ENCODE measurements at places on chromosomes 4 and X.

GRCh38 chr4:140704392-140704960 lies 51.7 kb downstream of the TBC1D9 start:
- no peak for DNase-seq

DNA sequence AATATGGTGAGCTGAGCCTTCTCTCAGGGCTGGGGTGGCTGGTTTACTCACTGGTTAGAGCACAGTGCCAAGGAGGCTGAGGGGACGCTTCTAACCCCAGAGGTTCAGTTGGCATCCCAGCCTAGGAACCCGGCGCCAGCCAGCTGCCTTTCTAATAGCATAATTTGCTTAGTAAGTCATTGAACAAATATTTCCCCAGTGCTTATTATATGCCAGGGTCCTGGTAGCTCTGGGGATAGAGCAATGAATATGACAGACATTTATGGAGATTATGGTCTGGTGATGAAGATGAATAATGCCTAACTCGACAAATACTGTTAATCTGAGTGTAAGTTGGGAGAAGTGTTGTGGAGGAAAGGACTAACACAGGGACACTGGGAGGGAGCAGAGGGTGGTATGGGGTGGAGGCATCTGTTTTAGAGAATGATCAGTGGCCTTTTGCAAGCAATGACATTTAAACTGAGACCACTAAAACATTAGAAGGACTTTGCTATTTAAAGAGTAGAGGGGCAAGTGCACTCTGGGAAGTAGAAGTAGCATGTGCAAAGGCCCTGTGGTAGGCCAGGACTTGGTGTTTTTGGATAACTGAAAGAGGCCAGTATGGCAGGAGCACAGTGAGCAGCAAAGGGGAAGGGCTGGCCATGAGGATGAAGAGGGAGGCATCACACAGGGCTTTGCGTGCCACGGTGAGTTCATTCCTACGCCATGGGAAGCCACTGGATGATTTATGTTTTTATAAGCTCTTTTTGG lies 71.9 kb downstream of the ATG4A start:
- DNase-seq: no peak

- no peak for DNase-seq
Measured at GRCh38 chrX:70922774-70923473, 8.0 kb downstream of the SLC7A3 start.

GRCh38 chr4:156638925-156639605 lies 332.5 kb downstream of the PDGFC start:
- DNase-seq: no peak

DNA sequence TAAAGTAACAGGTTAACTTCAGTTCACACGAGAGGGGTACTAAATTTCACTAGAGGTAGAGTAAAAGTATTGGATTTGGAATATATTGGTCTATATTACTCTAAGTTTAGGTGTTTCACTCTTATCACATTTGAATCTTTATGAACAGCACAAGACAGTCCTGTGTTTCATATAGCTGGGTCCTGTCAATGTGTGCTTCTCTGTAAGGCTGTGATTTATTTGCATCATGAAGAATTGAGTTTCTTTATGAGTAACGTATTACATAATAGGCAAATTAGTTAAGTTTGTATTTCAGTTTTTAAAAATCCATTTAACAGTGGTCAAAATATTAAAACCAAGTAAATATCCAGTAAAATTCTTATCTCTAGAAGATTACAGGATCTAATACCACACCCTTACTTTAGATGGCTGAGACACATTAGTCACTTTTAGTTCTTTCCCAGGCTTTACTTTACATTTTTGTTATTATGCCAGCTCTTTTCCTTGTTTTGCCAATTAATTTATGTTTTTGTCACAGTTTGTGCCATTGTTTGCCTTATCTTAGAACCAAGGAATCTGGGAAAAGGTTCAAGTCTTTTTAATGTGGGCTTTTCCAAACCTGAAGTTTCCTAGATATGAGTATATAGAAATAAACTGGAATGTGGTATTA lies 32.1 kb downstream of the NUDT6 start:
- DNase-seq: no peak

DNA sequence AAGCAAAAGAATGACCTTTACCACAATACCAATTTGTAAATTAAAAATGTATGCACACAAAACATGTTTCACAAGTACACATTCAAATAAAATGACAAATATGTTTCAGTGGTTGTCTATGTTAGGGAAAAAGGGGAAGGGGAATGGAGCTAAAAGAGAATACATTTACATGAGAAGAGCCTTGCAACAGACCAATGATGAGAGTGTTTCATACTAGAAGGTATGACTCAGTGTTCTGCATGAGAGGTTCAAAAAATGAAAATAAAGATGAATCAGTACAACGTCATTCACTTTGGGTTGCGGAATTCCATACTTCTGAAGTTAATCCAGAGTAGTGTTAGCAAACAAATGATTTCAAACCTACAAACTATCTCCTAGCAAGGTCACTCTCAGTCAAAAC lies 51.7 kb downstream of the RPGR start:
- no peak for DNase-seq

DNA sequence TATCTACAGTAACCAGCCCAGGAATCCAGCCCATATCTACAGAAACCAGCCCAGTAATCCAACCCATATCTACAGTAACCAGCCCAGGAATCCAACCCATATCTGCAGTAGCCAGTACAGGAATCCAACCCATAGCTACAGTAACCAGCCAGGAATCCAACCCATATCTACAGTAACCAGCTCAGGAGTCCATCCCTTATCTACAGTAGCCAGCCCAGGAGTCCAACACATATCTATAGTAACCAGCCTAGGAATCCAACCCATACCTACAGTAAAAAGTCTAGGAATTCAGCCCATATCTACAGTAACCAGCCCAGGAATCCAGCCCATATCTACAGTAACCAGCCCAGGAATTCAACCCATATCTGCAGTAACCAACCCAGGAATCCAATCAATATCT lies 445.0 kb upstream of the BOD1L1 start:
- no peak for DNase-seq

GRCh38 chrX:153970357-153971123 lies 1.1 kb downstream of the HCFC1 start:
- DNase-seq: peak; percentile 40

GRCh38 chr4:169259271-169259670 lies 11.5 kb downstream of the SH3RF1 start:
- no peak for DNase-seq

DNA sequence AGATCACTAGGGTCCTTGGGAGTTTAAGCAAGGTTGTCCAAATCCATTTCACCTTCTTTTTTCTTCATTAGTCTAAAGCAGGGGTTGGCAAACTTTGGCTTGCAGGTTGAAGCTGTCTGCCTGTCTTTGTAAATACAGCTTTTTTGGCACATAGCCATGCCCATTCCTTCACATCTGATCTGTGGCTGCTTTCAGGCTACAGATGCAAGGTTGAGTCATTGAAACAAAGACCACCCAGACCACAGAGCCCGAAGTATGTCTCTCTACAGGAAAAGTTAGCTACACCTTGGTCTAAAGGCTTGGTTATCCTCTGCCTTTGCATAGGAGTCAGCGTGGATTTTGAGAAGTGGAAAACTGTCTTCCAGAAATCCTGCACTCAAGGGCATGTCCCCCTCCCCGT lies 238.1 kb upstream of the STS start:
- no peak for DNase-seq

DNA sequence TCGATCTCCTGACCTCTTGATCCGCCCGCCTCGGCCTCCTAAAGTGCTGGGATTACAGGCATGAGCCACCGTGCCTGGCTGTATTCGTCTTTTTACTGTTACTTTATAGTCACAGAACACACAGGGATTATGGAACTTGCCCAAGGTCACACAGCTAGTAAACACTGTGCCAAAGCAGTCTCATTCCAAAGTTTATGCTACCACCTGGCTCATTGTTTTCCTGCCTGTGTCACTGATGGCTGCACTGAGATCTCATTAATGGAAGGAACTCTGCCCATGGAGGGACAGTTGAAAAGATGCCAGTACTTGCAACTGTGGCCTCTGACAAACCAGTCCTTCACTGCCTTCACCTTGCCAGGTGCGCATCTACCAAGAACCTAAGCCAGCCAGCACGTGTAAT lies 517.7 kb downstream of the BCOR start:
- no peak for DNase-seq

DNA sequence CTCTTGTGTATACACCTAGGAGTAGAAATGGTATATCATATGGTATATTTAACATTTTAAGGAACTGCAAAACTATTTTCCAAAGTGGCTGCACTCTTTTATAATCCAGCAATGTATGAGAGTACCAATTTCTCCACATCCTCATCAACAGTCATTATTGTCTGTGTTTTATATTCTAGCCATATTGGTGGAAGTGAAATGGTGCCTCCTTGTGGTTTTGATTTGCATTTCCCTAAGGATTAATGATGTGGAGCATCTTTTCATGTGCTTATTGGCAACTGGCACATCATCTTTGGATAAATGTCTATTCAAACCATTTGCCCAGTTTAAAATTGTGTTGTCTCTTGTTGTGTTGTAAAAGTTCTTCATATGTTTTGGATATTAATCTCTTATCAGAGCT lies 9.6 kb downstream of the BMP15 start:
- DNase-seq: no peak

DNA sequence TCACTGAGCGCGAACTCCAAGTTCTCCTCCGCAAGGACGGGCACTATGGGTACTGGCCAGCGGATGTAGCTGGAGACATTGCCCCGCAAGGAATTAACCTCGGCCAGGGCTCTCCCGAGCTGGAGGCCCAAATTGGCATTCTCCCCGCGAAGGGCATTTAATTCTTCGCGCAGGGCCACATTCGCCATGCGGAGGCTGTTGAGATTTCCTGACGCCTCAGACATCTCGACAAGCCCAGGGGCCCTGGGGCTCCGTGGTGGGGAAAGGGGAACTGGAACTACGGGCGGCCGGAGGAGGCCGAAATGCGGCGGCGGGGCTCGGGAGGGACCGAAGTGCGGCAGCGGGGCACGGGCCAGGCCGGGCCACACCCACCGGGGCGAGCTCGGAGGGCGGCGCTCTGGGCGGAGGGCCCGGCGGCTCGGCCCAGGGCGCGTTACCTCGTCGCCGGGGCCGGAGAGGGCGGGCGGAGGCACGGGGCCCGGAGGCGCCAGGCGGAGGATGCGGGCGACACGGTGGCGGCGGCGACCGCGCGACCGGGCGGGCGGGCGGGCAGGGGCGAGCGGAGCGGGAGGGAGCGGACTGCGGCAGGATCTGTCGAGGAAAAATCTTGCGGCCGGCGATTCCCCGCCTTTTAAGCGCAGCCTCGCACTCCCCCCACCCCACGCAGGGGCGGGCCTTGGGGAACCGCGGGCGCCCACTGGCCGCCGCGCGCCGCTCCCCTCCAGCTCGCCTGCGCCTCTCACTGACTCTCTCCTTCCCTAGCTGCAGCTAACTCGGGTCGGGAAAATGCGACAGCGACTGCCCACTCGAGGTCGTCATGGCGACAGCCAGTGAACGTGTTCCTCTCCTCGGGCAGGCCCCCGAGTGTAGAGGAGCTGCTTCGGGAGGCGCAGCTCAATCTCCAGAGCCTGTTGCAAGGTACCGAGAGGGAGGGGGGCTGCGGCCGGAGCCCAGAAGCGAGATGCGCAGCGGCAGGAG lies at the start of gene RTL5:
Gene RTL5, minus strand, starts transcription at position 599 of the 978 bp plus-strand sequence.
- DNase-seq: peak; percentile 52

DNA sequence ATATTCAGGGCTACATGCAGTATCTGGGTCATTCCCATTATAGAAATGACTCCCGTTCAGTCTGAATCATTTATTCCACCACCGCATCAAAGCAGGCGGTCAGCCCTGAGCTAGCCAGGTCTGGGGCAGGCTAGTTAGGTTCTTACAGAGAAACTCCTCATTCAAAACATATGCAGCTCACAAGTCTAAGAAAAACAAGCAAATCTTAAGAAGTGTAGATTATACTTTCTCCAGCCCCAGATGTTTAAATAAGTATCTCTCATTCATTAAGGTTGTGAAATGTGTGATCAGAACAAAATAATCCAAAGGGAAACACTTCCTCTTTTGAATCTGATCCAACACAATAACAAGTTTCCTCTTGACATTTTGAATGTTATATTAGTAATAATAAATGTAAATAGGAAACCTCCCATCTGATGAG lies 441.9 kb downstream of the INPP4B start:
- DNase-seq: no peak

- DNase-seq: no peak
Measured at GRCh38 chr4:2731907-2732317, 24.2 kb downstream of the TNIP2 start.

DNA sequence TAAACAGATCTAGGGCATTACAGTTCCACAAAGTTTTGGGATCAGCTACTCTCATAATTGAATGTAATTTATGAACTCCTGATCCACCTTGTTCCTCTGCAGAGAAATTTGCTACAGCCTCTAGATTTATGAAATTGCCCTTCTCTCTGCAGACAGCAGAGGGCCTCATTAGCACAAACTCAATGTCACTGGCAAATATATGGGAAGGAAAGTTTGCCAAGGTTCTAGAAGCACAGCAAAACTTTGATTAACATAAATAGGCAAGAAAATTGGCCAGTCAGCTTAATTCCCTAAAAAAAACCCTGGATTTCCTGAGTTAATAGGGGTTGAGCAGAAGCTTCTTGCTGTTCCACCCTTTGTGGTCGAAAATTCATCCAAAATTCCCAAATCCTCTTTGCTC lies 31.5 kb downstream of the PRPS1 start:
- peak; percentile 41 for DNase-seq

DNA sequence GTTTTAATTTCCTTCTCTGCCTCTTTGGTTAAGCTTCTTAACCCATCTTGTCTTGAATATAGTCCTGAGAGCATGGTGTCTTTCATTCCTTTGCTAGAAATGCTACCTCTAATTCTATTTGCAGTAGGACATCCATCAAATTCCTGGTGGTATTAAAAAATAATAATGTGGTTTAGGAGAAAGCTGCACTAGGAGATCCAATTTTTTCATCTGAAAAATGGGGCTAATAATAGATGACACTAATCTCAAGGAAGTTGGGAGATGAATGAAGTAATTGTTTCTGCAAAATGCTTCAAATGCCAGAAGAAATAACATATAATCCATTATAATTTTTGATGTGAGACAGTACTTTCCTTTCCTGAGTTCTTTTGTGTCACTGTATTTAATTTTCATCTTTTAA lies 194.9 kb downstream of the PACRGL start:
- DNase-seq: no peak

- no peak for DNase-seq
Measured at GRCh38 chr4:38396845-38397547, 267.0 kb upstream of the KLF3 start.

- DNase-seq: no peak
Measured at GRCh38 chrX:78331708-78332107, 4.3 kb upstream of the CYSLTR1 start.

All from CD4-positive, alpha-beta T cell treated with Interleukin-6 at 100 ng/mL for 8 hours (primary cell).